Osteoblast (primary cell): ENCODE measurements at places on chromosomes 3 and 15. TPM values are rescaled to one million over a fixed set of nuclear protein-coding genes. Genes with fewer than 3 reads are reported as not detected.

The CORO2B gene
- 10.5 and 14.1 TPM in 2 replicates for total RNA-seq

The TPRG1 gene
- total RNA-seq: 3.5 and 6.5 TPM in 2 replicates

The EBLN2 gene
- 6.2 and 7.4 TPM in 2 replicates for total RNA-seq

DNA sequence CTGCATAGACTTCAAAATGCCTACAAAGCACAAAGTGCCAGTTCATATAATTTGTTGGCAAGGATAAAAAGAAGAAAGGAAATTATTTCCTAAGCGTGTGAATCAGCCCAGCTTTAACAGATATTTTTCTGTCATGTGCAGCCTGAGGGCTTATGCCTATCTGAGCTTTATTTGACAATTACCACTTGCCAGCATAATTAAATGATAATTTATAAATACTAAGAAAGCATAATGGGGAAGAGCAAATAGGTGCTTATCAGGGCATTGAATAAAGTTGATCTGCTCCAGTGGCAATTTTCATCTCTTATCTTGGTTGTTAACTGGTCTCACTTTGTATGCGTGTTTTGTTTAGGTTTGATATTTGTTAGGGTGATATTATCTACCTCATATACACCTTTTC, 313.4 kb upstream of the DNAJC19 start:
- DNase-seq: no peak

- DNase-seq: no peak
Observed at GRCh38 chr3:143339451-143339850, 219.9 kb downstream of the CHST2 start.

GRCh38 chr15:97876281-97876675, 84.2 kb upstream of the ARRDC4 start:
- no peak for DNase-seq

DNA sequence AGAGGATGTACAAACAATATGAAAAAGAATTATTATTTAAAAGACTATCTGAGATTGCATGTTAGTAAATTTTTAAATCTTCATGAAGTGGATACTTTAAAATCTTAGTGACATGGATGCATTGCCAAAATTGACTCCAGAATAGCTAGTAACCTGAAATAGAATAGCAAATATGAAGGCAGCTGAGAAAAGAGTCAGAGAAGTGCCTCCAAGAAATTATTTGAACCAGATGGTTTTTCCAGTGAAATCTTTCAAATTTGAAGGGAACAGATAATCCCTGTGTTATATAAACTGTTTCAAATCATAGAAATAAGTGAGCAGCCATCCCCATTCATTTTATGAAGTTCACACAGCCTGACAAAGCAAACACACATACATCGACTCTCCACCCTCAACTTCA, 29.6 kb downstream of the FSIP1 start:
- DNase-seq: no peak

- no peak for DNase-seq
Observed at GRCh38 chr3:22231061-22231460, 480.1 kb upstream of the ZNF385D start.

- peak; percentile 87 for DNase-seq
Observed at GRCh38 chr15:72184165-72184811, 13.3 kb downstream of the GRAMD2A start.

- DNase-seq: no peak
Observed at GRCh38 chr15:89566181-89566580, 9.1 kb upstream of the TICRR start.

GRCh38 chr15:45064386-45064785, 41.4 kb downstream of the SORD start:
- no peak for DNase-seq

DNA sequence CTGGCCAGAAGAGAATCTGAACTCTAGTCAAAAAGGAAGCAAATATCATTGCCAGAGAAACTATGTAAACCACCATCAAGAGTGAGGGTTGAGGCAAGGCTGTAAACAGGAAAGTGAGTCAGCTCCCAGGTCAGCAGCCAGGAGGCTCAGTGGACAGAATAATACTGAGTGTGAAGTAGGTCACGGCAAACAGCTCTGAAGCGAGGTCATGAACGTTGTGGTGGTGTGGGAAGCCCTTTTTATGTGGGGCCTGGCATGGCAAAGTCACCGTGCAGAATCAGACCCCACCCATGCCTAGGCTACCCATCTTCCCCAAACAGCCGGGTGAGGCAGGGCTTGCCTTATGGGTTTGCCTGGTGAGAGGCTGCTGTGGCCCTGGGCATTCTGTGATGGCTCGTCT, 43.9 kb downstream of the THBS1 start:
- DNase-seq: peak; percentile 77

- no peak for DNase-seq
Observed at GRCh38 chr3:13407475-13407874, 12.6 kb downstream of the NUP210 start.

- DNase-seq: peak; percentile 99
Observed at GRCh38 chr15:70195587-70196305, 98.0 kb upstream of the TLE3 start.

GRCh38 chr15:51967583-51967982, 4.0 kb downstream of the LEO1 start:
- no peak for DNase-seq

DNA sequence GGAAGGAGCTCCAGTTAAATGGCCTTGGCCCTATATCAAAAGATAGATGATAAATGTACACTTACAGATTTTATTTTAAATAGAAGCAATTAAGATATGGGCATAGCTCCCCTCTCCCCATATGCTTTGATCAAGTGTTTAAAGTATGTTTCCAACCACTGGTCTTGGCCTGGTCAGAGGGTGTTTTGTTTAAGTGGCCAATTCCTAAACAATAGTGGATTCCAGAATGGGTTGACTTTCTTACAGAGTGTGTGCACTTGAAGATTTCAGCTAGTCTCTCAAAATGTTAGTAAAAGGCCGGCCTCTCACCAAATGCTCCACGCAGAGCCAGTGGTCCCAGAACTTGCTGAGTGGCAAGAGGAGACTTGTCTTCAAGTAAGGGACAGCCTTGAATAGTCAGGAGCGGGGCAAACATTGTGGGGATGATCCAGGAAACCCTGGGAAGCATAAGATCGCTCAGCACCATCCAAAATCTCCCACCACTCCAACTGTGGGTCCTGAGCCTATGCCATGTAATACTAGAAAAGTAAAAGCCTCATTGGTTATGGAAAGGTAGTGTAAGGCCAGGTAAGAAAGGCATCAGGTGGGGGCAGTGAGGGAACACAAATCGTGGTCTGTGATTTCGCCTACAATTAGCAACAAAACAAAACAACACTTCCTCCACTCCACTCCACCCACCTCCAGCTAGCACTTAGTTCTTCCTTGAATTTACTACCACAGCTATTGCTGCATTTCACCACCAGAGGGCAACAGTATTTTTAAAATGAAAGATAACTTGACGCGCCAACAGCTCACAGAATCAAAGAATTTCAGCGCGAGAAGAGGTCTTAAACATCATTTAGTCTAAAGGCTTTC, 4.8 kb downstream of the RARRES1 start:
- peak; percentile 92 for DNase-seq

GRCh38 chr3:191301017-191301416, 28.2 kb upstream of the CCDC50 start:
- DNase-seq: no peak

- DNase-seq: no peak
Observed at GRCh38 chr15:27328186-27328585, 357.2 kb downstream of the GABRG3 start.

DNA sequence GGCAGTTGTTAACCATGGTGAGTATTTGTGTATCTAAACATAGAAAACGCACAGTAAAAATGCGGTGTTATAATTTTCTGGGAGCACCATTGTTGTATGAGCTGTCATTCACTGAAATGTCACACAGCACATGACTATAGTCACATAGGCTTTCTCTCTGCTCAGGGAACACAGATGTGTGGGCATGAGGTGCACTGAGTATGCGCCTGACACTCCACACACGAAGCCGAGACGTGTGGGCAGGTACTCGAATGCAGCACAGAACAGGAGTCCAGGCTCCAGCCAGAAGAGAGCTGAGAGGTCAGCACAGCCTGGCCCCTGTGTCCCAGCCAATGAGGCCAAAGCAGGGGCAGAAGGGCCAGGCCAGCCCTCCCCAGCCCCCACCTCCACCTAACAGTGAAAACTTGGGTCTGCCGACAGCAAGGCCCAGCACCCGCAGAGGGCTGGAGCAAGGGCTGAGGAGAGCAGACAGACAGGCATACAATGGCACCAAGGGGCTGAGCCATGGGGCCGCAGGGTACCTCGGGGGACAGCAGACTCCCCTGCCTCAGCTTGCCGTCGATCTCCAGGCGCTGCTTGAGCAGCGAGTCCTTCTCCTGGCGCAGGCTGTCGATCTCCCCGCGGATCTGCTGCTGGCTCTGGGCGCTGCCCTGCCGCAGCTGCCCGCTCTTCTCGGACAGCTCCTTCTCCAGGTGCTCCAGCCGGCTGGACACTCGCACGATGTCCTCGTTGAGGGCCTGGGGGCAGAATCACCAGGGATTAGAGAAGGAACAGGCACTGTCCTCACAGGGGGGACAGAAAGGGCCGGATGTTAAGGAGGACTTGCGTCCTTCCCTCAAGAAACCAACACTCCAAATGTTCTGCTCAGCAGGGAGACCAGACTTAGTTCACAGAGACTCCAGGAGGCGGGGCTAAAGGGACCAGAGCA, 24.0 kb downstream of the KIF7 start:
- DNase-seq: peak; percentile 47

DNA sequence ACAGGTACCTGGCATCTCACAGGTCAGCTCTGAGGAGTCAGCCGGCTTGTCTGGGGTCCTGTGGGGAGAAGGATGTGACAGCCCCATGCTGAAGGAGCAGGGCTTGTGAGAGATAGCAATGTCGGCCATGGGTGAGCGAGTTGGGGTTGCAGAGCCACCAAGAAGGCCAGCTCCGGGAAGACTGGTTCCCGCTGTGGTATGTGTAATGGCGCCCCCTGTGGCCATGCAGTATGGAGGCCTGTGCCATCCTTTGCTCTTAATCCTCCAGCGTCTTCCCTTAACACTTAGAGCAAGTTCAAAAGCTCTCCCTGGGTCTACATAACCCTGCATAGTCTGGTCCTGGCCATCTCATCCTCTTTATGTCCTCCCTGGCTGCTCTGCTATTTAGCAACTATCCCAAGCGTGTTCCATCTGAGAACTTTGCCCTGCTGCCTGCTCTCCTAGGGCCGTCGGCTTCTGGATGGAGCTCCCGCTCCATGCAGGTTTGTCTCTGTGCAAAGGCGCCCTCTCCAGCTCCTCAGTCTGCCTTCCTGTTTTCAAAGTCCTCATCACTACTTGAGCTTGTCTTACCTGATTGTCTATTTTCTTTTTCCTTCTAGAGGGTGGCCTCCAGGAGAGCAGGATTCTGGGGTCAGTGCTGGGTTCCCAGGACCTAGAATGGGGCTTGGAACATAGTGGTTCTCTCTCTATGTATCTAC, 40.8 kb upstream of the IQCF6 start:
- DNase-seq: no peak

DNA sequence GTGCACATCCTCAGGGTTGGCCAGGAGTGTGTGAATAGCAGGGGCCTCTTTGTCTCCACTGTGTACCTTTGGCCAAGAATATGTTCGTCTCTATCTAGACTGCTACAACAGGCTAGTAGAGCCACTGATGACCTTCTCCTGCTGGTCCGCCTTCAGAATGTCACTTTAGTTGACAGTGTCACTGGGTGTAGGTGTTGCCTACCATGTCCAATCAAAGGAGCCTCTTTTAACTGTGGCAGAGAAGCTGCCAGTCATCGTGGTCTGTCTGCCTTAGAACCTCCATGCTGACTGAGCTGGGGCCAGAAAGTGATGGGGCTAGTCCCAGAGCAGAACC, 40.1 kb downstream of the OXSR1 start:
- no peak for DNase-seq

DNA sequence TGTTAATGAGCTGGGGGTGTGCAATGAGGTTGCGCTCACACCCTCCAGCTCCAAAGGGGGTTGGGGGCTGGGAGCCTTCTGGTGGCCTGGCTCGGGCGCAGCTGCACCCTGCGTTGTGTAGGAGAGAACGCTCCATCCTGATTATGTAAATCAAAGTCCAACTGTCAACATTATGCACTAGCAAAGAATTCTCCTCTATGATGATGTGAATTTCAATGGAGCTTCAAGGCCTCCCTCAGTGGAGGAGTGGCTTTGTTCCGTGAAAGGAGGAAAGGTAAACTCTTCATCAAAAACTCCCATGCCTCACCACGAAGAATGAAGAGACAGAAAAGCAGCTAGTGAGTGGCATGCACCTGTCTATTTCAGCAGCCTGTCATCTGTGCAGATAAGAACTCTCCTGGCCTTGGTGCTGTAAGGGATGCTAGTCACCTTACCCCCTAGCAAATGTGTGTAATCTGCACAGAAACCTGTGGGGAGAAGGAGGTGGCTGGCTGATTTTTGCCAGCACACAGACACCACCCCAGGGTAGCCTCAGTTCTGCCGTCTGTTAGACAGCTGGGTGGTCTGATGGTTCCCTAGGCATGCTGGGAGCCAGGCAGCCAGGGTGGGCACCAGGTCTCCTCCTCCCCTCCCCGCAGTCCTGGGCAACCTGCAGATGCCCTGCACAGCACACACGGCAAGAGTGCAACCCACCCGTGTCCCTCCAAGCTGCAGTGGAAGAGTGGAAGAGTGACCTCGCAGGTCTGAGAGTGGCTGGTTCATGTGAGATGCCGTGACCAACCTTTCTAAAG, 47.0 kb upstream of the TRPM1 start:
- peak; percentile 41 for DNase-seq

DNA sequence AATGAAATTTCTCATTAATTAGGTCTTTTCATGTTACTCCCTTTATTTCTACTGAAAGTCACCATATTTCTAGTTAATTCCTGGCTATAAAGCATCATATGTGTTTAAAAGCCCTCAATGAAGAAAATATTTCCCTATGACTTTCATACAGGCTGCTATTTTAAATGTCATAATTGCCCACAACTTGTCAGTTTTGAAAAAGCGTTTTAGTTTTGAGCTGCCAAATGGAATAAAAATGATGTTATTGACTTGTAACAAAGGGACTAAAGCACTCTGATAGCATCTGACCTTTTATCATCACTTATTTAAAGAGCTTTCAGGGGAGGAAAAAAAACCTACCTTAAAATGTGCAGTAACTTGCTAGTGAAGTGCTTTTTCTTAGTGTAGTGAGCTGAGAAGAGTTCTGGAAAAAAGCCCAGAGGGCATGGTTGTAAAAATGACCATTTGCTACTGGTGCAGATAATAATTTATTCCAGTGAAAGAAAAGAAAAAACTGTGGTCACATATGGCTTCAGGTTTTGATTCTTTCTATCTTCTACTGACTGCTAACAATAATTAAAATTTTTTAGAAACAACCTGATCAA, 877.2 kb downstream of the CADM2 start:
- no peak for DNase-seq

DNA sequence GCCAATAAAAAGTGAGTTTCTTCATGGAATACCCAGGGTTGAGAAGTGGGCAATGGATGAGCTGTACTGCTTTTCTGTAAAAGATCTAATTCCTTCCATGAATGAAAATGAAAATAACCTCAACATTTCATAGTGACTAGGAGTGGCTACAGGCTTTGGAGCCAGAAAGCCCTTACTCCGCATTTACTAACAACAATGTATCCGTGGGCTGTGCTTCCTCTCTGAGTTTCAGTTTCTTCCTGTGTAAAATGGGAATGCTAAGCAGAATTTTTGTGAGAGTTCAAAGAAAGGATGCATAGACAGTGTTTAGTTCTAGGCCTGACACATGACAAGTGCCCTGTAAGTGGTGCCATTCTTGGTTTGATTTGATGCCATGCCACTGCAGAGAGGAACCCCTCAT, 47.5 kb upstream of the TM4SF1 start:
- DNase-seq: no peak

- no peak for DNase-seq
Observed at GRCh38 chr3:48897460-48898376, 964 bp downstream of the SLC25A20 start.

- no peak for DNase-seq
Observed at GRCh38 chr15:57451555-57451954, 75.2 kb downstream of the CGNL1 start.

- peak; percentile 27 for DNase-seq
Observed at GRCh38 chr3:27535809-27536392, 51.7 kb upstream of the SLC4A7 start.
